Effector memory CD4-positive, alpha-beta T cell (primary cell): ENCODE measurements at places on chromosomes 5 and 9.

GRCh38 chr5:88820581-88820980, 62.4 kb downstream of the MEF2C start:
- no peaks in the 10 kb centered on the region for H3K36me3 ChIP-seq
- H3K27ac ChIP-seq, result no peak overlapping the region
- no peak overlapping the region for H3K4me3 ChIP-seq
- no peaks in the 10 kb centered on the region for H3K27me3 ChIP-seq
- DNase-seq, result no peak

DNA sequence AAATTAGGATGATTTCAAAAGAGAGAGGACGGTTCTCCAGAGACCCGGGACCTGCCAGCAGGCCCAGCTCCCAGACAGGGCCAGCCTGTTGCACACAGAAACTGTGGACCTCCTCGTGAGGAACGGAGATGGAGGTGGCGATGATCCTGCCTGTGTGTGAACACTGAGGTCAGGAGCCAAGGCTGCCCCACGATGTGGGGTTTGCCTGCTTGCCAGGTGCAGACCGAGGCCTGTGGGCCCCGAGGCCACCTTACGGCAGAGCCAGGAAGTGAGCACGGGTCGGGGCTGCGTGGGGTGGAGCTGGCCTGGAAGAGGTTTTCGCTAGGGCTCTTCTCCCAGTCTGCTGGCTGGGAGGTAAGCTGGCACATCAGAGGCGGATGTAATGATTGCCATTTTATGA, 4.3 kb downstream of the FAM163B start:
- peaks cover 8% of the 10 kb centered on the region for H3K27me3 ChIP-seq
- no peak overlapping the region for H3K4me3 ChIP-seq
- DNase-seq, result no peak
- no peak overlapping the region for H3K27ac ChIP-seq
- no peaks in the 10 kb centered on the region for H3K4me1 ChIP-seq

DNA sequence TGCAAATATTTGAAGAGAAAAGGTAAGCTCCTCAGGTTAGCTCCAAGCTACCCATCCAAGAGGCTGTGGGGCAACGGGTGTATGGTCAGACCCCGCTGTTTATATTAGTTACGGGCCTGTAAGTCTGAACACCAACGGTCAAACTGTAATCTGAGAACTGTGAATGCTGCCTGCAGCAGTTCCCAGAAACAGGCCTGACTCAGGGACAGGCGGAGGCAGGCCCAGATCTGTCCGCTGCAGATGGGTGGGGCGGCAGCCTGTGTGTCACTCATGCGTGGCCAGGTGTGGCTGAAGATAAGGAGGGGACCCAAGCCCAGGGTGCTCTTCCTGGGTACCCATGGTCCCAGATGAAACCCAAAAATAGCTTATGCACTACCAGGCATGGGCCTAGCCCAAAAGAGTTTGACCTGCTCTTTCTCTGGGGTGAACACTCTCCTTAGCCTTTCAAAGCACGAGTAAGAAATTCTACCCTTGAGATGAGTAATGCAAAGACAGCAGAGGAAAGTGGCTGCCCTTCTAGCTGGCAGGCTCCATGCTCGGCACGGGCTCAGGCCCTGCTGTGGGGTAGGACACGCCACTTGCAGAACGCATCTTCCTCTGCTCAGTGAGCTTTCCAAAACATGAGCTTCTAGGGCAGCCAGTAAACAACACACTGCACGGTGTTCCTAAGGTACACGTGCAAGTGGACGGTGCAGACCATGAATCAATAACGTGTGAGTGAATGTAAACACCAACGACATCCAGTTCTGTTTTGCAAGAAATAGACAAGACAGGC, 9.1 kb downstream of the UBAC1 start:
- H3K4me3 ChIP-seq, result no peak overlapping the region
- no peak for DNase-seq
- no peak overlapping the region for H3K27ac ChIP-seq
- H3K27me3 ChIP-seq, result no peaks in the 10 kb centered on the region
- H3K36me3 ChIP-seq, result peaks cover 16% of the 10 kb centered on the region

DNA sequence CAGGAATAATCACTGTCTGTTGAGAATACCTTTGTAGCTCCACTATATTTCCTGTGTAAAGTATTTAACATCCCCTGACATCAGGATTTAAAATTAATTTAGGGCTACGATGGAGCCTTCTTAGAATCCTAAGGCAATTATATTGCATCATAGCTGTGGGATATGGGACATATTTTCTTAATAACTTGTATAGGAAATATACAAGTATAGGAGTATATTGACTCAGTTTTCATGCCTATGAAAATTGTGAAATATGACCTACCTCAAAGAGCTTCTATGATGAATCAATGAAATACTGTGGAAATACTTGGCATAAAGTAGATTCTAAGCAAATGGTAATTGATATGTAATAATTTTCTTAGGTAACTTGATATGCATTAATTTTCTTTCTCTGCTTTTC, 221.0 kb upstream of the KLF4 start:
- H3K27me3 ChIP-seq, result no peaks in the 10 kb centered on the region
- DNase-seq, result no peak
- H3K27ac ChIP-seq, result no peak overlapping the region
- no peaks in the 10 kb centered on the region for H3K4me1 ChIP-seq

- no peak overlapping the region for H3K27ac ChIP-seq
- H3K27me3 ChIP-seq, result no peaks in the 10 kb centered on the region
- H3K4me1 ChIP-seq, result peaks cover 8% of the 10 kb centered on the region
- no peaks in the 10 kb centered on the region for H3K36me3 ChIP-seq
- no peak for DNase-seq
These were observed 4.2 kb downstream of the MYORG start for GRCh38 chr9:34372467-34373011.

GRCh38 chr5:131378721-131379541, 115.1 kb downstream of the CDC42SE2 start:
- no peaks in the 10 kb centered on the region for H3K36me3 ChIP-seq
- peaks cover 76% of the 10 kb centered on the region for H3K4me1 ChIP-seq
- H3K4me3 ChIP-seq, result no peak overlapping the region
- no peaks in the 10 kb centered on the region for H3K27me3 ChIP-seq
- no peak for DNase-seq

GRCh38 chr5:143776951-143777350, 35.0 kb upstream of the HMHB1 start:
- H3K27ac ChIP-seq, result no peak overlapping the region
- H3K4me3 ChIP-seq, result no peak overlapping the region
- H3K4me1 ChIP-seq, result no peaks in the 10 kb centered on the region
- no peaks in the 10 kb centered on the region for H3K36me3 ChIP-seq
- DNase-seq, result no peak
- no peaks in the 10 kb centered on the region for H3K27me3 ChIP-seq
